ENCODE measurements at places on chromosomes 6 and 20. TPM values are rescaled to one million over a fixed set of nuclear protein-coding genes. Genes with fewer than 3 reads are reported as not detected.

The HLA-A gene
- 168 TPM for total RNA-seq

The HLA-B gene
- 141 TPM for total RNA-seq

The SCUBE3 gene
- not detected for total RNA-seq

The MAS1 gene
- total RNA-seq, result not detected

The DSE gene
- 98.5 TPM for total RNA-seq

The MAFB gene
- total RNA-seq, result 0.65 TPM

The SLC12A5 gene
- 0.76 TPM for total RNA-seq

The COL9A3 gene
- 6.2 TPM for total RNA-seq

The SAMD5 gene
- total RNA-seq, result 1.8 TPM

The SASH1 gene
- 3.0 TPM for total RNA-seq

The RCAN2 gene
- total RNA-seq, result 0.23 TPM

The BICRAL gene
- 4.4 TPM for total RNA-seq

The SLC44A4 gene
- total RNA-seq, result not detected

The C6orf58 gene
- total RNA-seq, result not detected

The DAAM2 gene
- 0.16 TPM for total RNA-seq

The GPX5 gene
- not detected for total RNA-seq

The TOX2 gene
- total RNA-seq, result 0.76 TPM

The THBS2 gene
- 216 TPM for total RNA-seq

The SH3BGRL2 gene
- total RNA-seq, result 2.3 TPM

The GRM4 gene
- 0.38 TPM for total RNA-seq

The HLA-C gene
- 68.8 TPM for total RNA-seq

The BAG2 gene
- total RNA-seq, result 1.1 TPM

The ENPP4 gene
- total RNA-seq, result 0.08 TPM

The MPIG6B gene
- not detected for total RNA-seq

The PNLDC1 gene
- total RNA-seq, result not detected

The RAD21L1 gene
- not detected for total RNA-seq

The TENT5A gene
- total RNA-seq, result 1.1 TPM

The POU3F2 gene
- total RNA-seq, result not detected

The FHL5 gene
- not detected for total RNA-seq

The NFS1 gene
- 37.1 TPM for total RNA-seq

The OPRM1 gene
- not detected for total RNA-seq

The KHDC1 gene
- 2.2 TPM for total RNA-seq

The SLC24A3 gene
- 0.08 TPM for total RNA-seq

The B4GALT5 gene
- total RNA-seq, result 13.0 TPM

The CCDC170 gene
- total RNA-seq, result under 0.01 TPM

The BMP7 gene
- total RNA-seq, result not detected

The MAP3K5 gene
- 7.1 TPM for total RNA-seq

The ZNF311 gene
- total RNA-seq, result 0.84 TPM

The SNAI1 gene
- total RNA-seq, result 0.04 TPM

The INSM1 gene
- not detected for total RNA-seq

The FAM217A gene
- not detected for total RNA-seq

The ADGRF5 gene
- not detected for total RNA-seq

The SNX3 gene
- total RNA-seq, result 119 TPM
